Esophagus muscularis mucosa (tissue), 4 donors: ENCODE measurements at places on chromosomes 7 and 10. TPM values are rescaled to one million over a fixed set of nuclear protein-coding genes. Genes with fewer than 3 reads are reported as not detected.
A peak's percentile ranks its signal among the peaks of the same experiment; 100 is the strongest.

Gene MSMB
- not detected for total RNA-seq

Gene UFSP1
- 7.9 TPM for total RNA-seq

Gene GHRHR
- total RNA-seq: not detected

Gene LRRC61
- total RNA-seq: 16.5 TPM

DNA sequence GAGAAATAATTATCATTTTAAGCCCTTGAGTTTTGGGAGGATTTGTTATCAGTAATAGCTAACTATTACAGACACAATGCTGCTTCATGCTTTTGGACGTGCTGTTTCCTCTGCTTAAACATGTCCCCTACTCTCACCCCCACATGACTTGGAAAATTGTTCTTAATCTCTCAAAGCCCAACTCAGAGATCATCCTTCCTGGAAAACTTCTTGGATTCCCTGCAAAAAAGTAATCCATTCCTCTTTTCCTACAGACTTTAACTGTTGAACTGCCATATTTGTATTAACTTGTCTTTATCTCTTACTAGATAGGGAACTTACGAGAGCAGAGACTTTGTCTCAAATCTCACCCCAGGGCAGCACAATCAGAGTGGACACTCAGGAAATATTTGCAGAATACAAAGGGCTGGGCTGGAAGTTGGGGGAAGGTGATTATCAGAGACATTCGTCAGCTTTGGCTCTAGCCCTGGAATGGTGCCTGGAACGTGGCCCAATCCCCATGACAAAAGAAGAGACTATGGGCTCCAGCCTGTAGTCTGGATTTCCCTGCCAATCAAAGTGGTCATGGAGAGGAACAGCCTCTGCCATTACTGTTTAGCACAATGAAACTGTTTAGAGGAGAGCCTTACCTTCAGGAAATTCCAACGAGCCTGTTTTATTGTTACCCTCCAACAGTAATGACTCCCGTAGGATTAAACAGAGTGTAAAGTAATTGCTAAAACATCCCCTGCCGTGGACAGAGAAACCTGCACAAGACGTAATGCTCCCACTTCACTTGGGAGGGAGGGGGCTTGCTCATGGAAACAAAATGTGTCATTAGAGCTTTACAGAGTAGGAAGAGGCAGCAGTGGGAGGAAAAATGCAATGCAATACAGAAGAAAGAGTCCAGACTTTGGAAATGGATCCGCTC is 140.4 kb upstream of the AUTS2 start:
- H3K4me1 ChIP-seq: peaks cover 15% of the 10 kb centered on the region
- no peak overlapping the region for H3K27ac ChIP-seq
- H3K4me3 ChIP-seq: no peak overlapping the region
- no peaks in the 10 kb centered on the region for H3K27me3 ChIP-seq

GRCh38 chr10:3800586-3800985 is 15.6 kb upstream of the KLF6 start:
- H3K4me1 ChIP-seq: peaks cover 20% of the 10 kb centered on the region
- no peak overlapping the region for H3K4me3 ChIP-seq
- DNase-seq: no peak
- H3K36me3 ChIP-seq: no peaks in the 10 kb centered on the region
- no peaks in the 10 kb centered on the region for H3K27me3 ChIP-seq

DNA sequence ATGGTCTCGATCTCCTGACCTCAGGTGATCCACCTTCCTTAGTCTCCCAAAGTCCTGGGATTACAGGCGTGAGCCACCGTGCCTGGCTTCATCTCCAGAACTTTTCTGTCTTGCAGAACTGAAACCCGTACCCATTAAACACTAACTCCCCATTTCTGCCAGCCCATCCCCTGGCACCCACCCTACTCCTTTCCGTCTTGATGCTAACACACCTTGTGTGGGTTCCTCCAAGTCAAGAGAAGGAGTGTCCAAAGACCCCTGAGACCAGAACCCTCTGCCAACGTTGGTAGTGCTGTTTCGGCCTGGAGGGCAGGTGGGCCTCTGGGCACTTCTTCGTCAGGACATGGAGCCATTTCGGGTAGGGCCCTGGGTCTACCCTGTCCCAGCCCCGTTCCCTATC is 83.6 kb downstream of the MGMT start:
- H3K4me3 ChIP-seq: no peak overlapping the region
- no peak overlapping the region for H3K27ac ChIP-seq
- no peaks in the 10 kb centered on the region for H3K27me3 ChIP-seq
- DNase-seq: no peak
- H3K36me3 ChIP-seq: peaks cover 10% of the 10 kb centered on the region

DNA sequence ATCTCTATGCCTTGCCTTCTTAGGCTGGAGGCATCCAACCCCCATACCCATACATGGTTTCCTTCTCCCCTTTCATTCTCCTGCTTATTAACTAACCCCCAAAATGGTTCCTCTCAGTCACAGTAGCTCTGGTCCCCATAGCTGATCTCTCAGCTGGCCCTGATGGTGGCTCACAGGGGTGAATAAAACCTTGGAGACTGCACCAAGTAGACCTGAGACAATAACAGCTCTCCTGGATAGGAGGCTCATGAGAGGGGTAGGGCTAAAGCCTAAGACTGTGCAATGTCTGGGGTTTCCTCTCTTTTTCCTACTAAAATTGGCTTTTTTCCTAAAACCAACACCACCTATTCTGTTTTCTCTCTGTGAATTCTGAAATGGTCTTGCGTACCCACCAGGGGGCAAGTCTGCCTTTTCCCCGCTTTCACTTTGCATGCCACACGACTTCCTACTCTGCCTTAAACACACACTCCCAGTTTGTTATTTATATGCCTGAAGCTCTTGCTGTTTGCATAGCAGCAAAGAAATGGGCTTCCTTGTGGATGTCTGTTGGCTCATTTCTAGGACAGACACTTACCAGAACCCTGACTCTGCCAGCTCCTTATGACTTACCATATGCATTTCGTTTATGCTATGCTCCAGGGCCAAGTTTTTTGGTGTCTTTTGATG is 18.4 kb upstream of the PON1 start:
- H3K4me1 ChIP-seq: no peaks in the 10 kb centered on the region
- peak; percentile 66 for DNase-seq
- H3K27me3 ChIP-seq: no peaks in the 10 kb centered on the region
- H3K36me3 ChIP-seq: no peaks in the 10 kb centered on the region
- no peak overlapping the region for H3K27ac ChIP-seq
- H3K4me3 ChIP-seq: no peak overlapping the region

DNA sequence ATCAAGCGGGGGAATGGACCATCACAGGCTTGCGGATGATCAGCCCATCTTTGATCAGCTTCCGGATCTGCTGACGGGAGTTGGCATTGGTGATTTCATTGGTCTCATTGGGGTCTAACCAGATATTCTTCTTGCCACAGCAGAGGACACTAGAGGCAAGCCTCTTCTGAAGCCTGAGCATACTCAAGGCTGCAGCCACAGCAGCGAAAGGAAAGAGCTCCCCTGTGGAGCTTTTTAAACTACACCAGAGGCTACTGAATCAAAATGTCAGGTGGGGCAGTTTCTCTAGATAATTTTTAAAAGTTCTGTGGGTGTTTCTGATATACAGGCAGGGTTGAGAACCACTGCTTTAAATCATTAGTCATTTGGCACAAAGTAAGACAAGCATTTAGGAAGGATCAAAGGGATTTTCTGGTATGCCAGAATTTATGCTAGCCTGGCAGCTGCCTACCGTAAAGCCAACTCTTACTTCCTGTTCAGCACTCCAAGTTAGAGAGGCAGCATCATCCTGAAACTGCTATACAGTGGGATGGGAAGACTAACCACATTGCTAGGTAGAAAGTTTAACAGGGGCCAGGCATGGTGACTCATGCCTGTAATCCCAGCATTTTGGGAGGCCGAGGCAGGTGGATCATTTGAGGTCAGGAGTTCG is 7.0 kb downstream of the NAPEPLD start:
- no peaks in the 10 kb centered on the region for H3K27me3 ChIP-seq
- no peak overlapping the region for H3K27ac ChIP-seq
- no peak for DNase-seq
- no peaks in the 10 kb centered on the region for H3K36me3 ChIP-seq

DNA sequence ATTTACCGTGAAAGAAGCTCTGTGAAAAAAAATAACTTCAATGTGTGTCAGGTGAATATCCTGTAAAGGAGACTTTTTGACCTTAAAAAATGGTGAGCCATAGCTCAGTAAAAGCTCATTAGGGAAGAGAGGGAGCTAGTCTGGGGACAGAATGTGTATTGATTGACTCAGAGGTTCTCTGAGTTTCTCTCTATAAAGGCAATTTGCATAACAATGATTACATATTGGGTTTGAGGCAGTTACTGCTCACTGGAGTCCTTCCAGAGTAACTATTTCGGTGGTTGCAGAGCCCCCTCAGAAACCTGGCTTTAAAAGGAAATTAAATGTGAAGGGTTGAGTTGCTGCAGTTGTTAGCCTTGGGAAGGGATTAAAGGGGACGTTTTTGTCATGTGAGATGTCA is 181.6 kb downstream of the GALNT17 start:
- peak overlapping the region; percentile 48 for H3K27ac ChIP-seq
- no peak overlapping the region for H3K4me3 ChIP-seq
- H3K36me3 ChIP-seq: no peaks in the 10 kb centered on the region
- H3K4me1 ChIP-seq: peaks cover 15% of the 10 kb centered on the region

DNA sequence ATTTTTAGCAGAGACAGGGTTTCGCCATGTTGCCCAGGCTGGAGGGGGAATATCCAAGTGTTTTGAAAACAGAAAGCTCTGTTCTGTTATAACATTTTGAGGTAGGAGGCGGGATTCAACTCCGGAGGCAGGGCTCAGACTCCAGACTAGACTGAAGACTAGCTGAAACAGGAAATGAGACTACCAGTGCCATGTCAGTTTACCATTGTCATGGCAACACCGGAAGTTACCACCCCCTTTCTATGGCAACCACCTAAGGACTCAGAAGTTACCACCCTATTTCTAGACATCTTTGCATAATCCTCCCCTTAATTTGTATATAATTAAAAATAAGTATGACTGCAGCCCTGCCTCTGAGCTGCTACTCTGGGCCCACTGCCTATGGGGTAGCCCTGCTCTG is 1069.1 kb upstream of the AUTS2 start:
- H3K36me3 ChIP-seq: no peaks in the 10 kb centered on the region
- H3K4me3 ChIP-seq: no peak overlapping the region
- no peaks in the 10 kb centered on the region for H3K4me1 ChIP-seq
- H3K27me3 ChIP-seq: no peaks in the 10 kb centered on the region
- H3K27ac ChIP-seq: no peak overlapping the region
